ENCODE measurements at places on chromosomes 16 and 17. TPM values are rescaled to one million over a fixed set of nuclear protein-coding genes. Genes with fewer than 3 reads are reported as not detected.

The OXLD1 gene
- total RNA-seq = 24.8 TPM

The CSF3 gene
- 0.58 TPM for total RNA-seq

The HID1 gene
- 11.5 TPM for total RNA-seq

The TMEM97 gene
- 5.5 TPM for total RNA-seq

The GP2 gene
- not detected for total RNA-seq

The FBXW10B gene
- total RNA-seq = 0.47 TPM

The MILR1 gene
- total RNA-seq = 5.0 TPM

The KRTAP2-3 gene
- not detected for total RNA-seq

The ATP1B2 gene
- total RNA-seq = 10.2 TPM

The NPIPA2 gene
- 1.1 TPM for total RNA-seq

The FAM83G gene
- 30.3 TPM for total RNA-seq

The TMC8 gene
- 3.1 TPM for total RNA-seq

The NPIPA5 gene
- 18.5 TPM for total RNA-seq

The TP53TG3F gene
- not detected for total RNA-seq

The NETO2 gene
- 1.0 TPM for total RNA-seq

The NMT1 gene
- total RNA-seq = 77.9 TPM

The RHBDL3 gene
- total RNA-seq = 35.9 TPM

The NOD2 gene
- total RNA-seq = 0.74 TPM

The HOXB5 gene
- total RNA-seq = not detected

The FAM171A2 gene
- 2.4 TPM for total RNA-seq

The LPO gene
- not detected for total RNA-seq

The DNAH9 gene
- 0.37 TPM for total RNA-seq

The NOTUM gene
- not detected for total RNA-seq

The DYNLRB2 gene
- total RNA-seq = 0.56 TPM

The MARVELD3 gene
- total RNA-seq = not detected

The ABCA6 gene
- total RNA-seq = 39.7 TPM

The TMEM256 gene
- 105 TPM for total RNA-seq

The CNEP1R1 gene
- 20.6 TPM for total RNA-seq

The USP6 gene
- not detected for total RNA-seq

The CCL13 gene
- 0.65 TPM for total RNA-seq

The SLC16A11 gene
- 5.3 TPM for total RNA-seq

The TBC1D3D gene
- total RNA-seq = not detected

The RPGRIP1L gene
- total RNA-seq = 3.3 TPM

The HOXB8 gene
- total RNA-seq = not detected

The RPUSD1 gene
- total RNA-seq = 10.0 TPM

The HSPB9 gene
- 0.20 TPM for total RNA-seq

The CENPT gene
- total RNA-seq = 29.0 TPM

The AATK gene
- total RNA-seq = 8.6 TPM

The MAPT gene
- total RNA-seq = 13.5 TPM

The SMIM22 gene
- total RNA-seq = not detected

The PIMREG gene
- total RNA-seq = 0.49 TPM

The NPIPA3 gene
- total RNA-seq = 0.97 TPM

The RNU2-1 gene
- total RNA-seq = 4,539 TPM

The SCN4A gene
- 2.5 TPM for total RNA-seq

The DYNLL2 gene
- total RNA-seq = 69.3 TPM

The KCNJ2 gene
- 9.2 TPM for total RNA-seq

The CNGB1 gene
- total RNA-seq = not detected

The PRSS22 gene
- total RNA-seq = not detected
